ENCODE measurements at places on chromosomes 5 and 9.

DNA sequence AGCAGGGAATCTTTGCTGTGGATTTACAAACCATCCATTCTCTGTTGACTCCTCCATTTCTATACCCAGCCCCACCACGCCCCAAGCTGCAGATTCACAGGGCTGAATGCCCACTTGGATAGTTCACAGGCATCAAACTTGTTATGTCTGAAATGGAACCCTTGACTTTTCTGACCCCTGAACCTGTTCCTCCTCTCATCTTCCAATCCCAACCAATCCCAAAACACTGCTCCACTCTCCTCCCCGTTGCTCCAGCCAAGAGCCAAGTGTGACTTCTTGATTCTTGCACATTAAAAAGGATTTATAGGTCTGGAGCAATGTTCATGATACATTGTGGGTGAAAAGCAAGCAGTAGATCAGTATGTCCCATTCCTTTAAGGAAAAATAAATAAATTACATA is 145.6 kb downstream of the DAB2IP start:
- no peak for DNase-seq

DNA sequence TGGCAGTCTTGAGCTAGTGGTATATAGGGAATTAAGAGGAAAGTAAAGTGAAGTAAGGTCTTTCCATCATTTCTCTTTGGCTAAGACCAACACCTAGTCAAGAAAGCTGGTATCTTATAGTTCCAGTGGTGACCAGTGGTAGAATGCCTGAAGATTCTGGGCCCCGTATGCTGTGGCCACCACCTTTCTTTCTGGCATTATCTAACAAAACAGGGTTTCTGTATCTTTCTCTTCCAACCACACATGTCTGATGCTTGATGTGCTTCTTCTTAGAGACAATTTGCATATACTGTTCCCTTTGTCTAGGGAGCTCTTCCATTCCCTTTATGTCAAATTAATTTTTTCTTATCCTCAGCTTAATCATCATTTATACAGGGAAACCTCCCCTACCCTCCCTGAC is 109.9 kb upstream of the SSBP2 start:
- DNase-seq, result no peak

GRCh38 chr5:159263569-159263905 is 447 bp downstream of the UBLCP1 start:
- no peak for DNase-seq

GRCh38 chr5:140635291-140636257 is 2.6 kb upstream of the CD14 start:
- no peak for DNase-seq

DNA sequence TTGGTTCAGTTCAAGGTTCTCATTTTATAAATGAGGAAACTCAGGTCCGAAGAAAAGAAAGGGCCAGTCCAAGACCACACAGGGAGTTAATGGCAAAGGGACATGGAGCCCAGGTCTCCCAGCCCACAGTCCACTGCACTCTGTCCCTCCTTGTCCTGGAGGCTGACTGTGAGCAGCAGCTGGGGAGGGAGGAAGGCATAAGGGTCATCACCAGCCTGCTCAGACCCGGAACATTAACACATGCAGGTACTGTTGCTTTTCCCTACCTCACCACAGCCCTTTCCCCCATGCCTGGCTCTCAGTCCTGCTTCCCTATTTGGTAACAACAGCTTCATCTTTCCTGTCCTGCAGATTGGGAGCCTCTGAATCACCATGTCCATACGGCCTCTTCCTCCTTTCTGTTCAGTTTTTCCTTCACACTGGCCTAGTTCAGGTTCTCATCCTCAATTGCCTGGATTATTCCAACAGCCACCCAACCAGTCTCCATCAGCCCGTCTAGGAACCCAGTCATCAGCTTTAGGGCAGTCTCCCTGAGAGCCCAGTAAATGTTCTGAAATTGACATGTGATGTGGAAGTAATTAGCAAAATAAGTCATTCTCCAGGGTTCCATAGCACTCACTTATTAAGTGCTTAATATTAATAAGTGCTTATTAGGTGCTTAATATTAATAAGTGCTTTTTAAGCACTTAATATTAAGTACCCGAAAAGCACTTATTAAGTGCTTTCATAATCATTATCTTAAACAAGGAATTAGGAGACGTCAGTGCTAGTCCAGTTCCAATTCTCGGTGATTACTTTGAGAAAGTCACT is 4.3 kb downstream of the GPX3 start:
- no peak for DNase-seq

- no peak for DNase-seq
These were observed 9.0 kb downstream of the MOCS2 start for GRCh38 chr5:53100606-53101005.

DNA sequence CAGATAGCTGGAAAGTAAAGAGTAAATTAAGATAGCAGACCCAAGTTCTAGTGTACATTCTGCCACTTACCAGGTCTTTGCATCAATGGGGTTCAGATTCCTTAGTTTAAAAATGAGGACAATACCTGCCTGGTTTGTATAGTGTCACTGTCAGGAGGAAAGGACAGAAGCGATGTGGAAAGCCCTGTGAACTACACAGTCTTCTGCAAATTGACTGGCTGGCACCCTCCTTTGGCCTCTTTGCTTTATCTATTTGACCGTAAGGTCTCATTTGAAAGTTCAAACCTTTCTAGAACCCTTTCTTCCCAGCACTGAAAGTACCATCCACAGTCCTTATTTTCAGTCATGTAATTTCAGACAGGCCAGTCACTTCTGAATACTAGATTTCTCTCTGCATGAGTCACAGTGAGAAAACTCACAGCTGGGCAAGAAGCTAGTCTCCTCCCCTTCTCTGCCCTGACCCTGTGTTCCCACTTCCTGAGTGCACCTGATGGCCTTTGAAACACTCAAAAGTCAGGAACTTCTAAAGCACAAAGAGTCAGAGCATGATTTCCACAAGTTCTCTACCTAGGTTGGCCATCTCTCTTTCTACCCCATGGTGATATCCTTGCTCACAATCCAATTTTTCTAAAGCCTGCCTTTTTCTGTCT is 91.3 kb upstream of the RASEF start:
- DNase-seq, result no peak

DNA sequence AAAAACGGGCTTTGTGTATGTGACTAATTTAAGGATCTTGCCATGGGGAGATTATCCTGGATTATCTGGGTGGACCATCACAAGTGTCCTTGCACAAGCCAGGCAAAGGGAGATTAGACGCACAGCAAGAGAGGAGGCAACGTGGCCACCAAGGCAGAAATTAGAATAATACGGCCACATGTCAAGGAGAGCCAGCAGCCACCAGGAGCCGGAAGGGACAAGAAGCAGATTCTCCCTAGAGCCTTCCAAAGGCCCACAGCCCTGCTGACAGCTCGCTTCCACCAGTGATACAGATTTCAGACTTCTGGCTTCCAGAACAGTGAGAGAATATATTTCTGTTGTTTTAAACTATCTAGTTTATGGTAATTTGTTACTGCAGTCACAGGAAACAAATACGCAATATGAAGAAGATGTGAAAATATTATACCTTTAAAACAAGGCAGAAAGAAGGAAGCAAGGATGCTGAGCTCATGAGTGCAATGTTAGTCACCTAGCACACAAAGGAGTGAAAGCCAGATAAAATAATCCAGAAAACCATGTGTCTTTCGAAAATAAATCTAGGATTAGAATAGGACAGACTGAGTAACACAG is 28.7 kb upstream of the F2RL1 start:
- no peak for DNase-seq

- no peak for DNase-seq
These were observed 24.8 kb downstream of the CCNJL start for GRCh38 chr5:160287378-160288051.

DNA sequence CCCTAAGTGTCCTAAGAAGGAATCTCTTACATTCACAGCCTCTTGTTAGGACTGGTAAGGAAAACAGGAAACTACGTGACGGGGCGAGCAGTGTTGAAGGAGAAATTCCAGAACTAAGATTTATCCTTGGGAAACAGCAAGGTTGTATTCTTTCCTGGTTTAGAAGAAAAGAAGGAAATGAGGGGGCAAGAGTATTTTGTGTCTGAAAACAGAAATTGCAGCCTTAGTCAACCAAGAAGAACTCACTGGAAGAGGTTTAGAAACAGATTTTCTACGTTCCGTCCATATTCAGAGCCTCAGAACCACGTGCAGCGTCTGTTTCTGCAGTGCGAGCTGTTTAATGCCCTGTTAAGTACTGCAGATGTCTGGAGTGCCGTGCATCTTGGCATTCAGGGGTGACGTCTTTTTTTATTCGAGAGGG is 75.2 kb downstream of the GOLPH3 start:
- no peak for DNase-seq
